ENCODE measurements at places on chromosomes 5 and 9.

- no peak for DNase-seq
Observed at GRCh38 chr5:88380332-88380731, 111.7 kb upstream of the TMEM161B start.

- DNase-seq = no peak
Observed at GRCh38 chr5:40052808-40053207, 626.9 kb upstream of the PTGER4 start.

DNA sequence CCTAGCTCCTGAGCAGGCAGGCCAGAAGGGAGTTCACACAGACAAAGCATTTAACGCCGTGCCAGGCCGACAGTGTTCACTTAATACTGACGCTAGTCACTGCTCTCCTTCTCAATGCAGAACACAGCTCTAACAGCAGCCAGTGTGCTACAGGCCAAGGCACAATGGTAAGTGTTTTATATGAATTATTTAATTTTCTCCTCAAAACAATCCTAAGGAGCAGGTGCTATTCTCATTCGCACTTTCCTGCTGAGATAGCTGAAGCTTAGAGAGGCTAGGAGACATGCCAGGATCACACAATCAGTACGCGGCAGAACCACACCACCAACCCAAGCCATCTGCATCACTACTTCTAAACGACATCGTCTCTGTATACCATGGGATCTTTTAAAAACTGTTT lies 170.7 kb downstream of the SPOCK1 start:
- DNase-seq = no peak

- no peak for DNase-seq
Observed at GRCh38 chr5:27325513-27325912, 287.1 kb upstream of the CDH9 start.

DNA sequence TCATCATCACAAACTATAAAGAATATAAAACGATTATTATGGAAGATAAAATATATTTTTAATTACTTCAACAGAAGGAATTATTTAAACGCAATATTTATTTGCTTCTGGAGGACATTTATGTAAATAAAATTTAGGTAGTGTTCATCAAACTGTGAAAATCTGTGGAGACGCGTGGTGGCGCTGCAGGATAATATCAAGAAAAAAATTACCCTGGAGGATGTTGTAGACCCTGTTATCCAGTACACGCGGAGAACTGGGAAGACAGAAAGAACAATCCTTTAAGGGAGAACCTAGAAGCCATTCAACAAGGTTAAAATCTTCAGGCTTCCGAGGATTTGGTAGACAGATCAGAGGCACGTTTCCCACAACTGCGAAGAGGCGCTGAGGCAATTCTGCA lies at the start of gene PCDHB12:
TSS of gene PCDHB12 (plus strand) at position 242 of the 400 bp plus-strand sequence. CDS start 189 bp downstream, outside the sequence.
- DNase-seq = no peak

- DNase-seq = no peak
Observed at GRCh38 chr9:130172858-130173665, 858 bp downstream of the NCS1 start.
